LHCN-M2 (cell line): ENCODE measurements at places on chromosomes 3 and 15. TPM values are rescaled to one million over a fixed set of nuclear protein-coding genes. Genes with fewer than 3 reads are reported as not detected.

DNA sequence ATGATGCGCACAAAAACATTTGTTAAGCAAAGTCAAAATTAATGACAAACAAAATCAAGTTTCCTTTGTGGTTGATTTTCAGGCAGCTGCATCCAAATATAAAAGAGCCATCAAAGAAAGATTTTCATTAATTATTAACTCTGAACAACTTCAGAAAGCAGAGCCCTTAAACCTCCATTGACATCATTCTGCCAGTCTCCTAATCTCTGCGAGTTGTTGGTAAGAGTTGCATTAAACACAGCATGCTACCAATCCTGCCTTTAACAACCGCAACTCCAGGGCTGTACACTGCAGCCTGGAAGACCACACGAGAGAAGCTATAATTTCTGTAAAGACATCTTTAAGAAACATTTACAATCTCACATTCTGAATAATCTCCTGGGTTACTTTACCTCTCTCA is 204.6 kb downstream of the NR2F2 start:
- DNase-seq = no peak

DNA sequence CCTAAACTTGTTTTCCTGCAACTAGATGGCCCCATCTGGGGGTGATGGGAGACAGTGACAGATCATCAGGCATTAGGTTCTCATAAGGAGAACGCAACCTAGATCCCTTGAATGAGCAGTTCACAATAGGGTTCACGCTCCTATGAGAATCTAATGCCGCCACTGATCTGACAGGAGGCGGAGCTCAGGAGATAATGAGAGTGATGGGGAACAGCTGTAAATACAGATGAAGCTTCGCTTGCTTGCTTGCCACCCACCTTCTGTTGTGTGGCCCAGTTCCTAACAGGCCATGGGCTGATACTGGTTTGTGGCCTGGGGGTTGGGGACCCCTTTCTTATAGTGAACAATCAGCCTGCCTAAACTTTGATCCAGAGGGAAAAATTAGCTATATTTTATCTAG is 15.2 kb upstream of the C3orf49 start:
- DNase-seq = no peak

DNA sequence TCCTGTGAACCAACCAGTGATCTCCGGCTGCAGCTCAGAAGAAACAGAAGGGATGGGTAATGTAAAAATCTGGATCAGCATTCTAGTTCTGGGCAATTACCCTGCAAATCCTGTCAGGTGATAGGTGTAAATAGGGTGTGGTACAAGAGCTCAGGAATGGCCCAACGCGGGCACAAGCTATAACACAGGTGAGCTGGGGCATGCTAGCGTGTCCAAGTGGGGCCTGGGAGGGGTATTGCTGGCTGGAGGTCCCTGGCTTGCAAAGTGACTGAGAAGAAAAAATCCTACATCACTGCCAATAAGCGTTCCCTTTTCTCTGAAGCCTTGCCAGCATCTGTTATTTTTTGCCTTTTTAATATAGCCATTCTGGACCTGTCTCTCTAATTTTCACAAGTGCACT is 9.7 kb upstream of the CHST2 start:
- no peak for DNase-seq

DNA sequence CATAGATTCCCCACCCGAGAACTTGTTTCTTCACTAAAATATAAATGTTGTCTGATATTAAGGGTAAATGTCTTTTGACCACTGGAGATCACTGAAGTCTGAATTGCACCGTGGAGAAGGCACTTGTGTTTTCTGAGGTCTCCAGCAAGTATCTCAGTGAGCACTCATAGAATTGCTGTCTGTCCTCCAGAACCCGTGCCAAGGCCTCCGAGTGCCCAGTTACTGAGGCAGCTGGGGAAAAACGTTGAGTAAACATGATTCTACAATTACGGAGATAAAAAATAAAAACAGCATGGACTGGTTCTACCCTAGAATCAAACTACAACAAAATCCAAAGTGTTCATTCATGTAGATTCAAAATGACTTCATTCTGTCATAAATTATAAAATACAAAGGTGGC is 60.0 kb downstream of the MLH1 start:
- no peak for DNase-seq

DNA sequence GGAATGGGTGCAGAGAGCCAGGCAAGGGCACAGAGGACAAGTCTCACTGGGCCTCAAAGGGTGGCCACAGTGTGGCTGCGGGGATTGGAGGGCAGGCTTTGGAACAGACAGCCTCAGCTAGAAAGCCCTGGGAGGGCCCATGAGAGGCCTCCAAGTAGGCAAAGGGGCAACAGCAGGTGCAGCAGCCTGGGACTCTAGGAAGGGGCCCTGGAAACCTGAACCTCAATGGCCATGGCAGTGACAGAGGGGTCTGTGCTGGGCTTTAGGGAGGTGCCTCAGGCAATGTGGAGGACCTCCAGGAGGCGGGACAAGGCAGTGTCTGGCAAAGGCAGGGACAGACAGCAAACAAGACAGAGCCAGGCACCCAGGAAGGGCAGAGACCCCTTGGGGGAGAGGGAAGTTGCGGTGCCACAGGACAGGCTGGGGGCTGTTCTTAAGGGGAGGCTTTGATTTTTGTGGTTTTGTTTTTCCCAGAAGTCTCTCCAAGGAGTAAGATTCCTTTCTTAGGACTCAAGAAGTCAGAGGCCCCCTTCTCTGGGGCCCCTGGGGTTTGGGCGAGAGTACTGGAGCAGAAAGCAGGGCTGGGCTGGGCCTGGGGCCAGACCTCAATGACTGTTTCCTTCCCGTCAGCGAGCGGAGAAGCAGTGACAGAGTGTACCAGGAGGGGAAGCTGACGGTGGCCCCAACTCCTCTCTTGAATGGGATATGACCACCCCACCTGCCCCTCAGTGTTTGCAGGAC is 9.7 kb downstream of the STOML1 start:
- DNase-seq = peak; percentile 94

- DNase-seq = no peak
Measured at GRCh38 chr3:191528589-191528988, 67.6 kb downstream of the PYDC2 start.

HYKK gene
- 2.2 and 2.6 TPM in 2 replicates for total RNA-seq

IL20RB gene
- total RNA-seq = 0.57 and 2.2 TPM in 2 replicates
